ENCODE measurements at places on chromosomes 5 and 9. TPM values are rescaled to one million over a fixed set of nuclear protein-coding genes. Genes with fewer than 3 reads are reported as not detected.

LMX1B gene
- 0.31 TPM for polyA plus RNA-seq

KIF27 gene
- polyA plus RNA-seq = 15.4 TPM

SOX30 gene
- polyA plus RNA-seq = 0.14 TPM

PCDHGC5 gene
- polyA plus RNA-seq = 1.4 TPM

CCNI2 gene
- 0.42 TPM for polyA plus RNA-seq

ZNF618 gene
- polyA plus RNA-seq = 38.6 TPM

PRDM9 gene
- polyA plus RNA-seq = not detected

ADGRD2 gene
- 0.17 TPM for polyA plus RNA-seq

DNA sequence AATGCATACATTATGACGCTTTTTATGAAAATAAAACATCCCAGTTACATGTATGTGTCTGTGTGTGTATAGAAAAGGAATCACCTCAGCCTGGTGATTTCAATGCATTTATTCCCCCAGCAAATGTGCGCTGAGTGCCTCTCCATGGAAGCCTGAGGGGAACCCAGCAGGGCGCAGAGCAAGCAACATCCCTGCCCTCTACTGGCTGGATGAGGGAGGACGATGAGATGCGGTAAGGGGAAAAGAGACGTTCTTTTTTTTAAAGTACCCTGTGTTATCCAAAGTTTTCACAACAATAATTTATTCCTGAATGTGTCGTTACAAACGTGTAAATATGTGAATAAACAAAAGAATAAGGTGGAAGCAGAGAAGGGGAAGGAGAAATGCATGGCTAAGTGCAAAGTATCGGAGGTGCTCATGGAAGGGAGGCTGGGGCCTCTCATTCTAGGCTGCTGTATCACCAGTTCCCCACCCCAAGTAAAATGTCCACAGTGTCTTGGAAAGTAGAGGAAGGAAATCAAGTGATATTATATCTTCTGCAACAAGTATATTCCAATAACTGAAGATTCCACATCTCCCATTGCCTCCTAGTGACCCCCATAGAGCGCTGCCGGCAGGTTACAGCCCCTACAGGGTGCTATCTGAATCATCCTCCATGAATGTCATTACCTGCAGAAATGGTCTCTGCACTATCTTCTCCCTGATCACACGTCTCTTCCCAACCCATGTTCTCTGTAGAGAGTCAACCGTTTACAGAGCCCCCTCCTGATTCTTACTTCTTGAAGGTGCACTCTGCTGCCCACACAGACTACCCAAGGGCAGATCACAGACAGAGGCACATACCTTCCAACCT is 13.0 kb upstream of the ABLIM3 start:
- H3K4me1 ChIP-seq = no peaks in the 10 kb centered on the region
- H3K27ac ChIP-seq = no peak overlapping the region
- H3K4me3 ChIP-seq = no peak overlapping the region
- no peaks in the 10 kb centered on the region for H3K27me3 ChIP-seq

DNA sequence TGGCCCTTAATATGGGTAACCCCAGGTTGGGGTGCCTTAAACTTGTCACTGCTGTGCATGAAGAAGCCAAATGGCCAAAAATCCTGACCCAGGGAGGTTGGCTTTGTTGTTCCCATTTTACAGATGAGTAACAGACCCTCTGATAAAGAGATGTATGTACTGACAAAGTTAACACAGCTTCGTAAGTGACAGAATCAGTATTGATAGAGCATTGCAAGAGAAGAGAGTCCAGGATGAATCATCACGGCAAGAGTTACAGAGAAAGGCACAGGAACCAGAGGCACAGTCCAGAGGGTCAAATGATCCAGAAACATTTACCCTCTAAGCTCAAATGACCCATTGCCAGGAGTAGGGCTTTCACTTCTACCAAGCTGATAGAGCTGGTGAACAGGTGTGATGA is 103.8 kb upstream of the SMC2 start:
- H3K4me1 ChIP-seq = no peaks in the 10 kb centered on the region
- no peak for DNase-seq
- no peak overlapping the region for H3K4me3 ChIP-seq
- no peaks in the 10 kb centered on the region for H3K27me3 ChIP-seq

DNA sequence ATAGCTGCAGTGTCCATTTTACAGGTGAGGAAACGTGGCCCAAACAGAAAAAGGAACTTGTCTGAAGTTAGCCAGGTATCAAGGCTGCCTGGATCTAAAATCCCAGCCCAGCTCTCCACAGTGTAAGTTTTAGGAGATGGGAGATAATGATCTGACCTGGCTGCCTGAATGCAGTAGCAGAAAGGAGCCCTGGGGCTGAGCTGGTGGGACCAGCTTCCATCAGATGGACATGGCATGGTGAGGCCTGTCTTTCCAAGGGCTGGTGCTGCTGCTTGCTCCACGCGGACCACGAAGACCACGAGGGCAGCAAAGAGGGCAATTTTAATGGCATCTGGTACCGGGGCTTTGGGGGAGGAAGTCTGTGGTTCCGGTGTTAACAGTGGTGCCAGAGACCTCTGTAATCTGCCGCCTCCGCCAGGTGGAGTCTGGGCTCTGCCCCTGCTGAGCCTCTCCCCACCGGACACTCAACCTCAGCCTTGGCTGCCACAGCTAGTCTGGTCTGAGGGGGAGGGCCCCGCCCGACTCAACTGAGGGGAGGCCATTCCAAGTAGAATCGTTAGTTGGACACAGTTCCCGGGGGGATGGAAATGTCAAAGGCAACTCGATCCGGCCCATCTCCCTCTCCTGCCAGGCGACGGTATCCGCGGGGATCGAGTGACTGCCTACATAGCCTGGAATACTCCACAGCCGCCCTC is 650 bp downstream of the MYORG start:
- no peaks in the 10 kb centered on the region for H3K36me3 ChIP-seq

- no peaks in the 10 kb centered on the region for H3K4me1 ChIP-seq
- DNase-seq = no peak
- H3K4me3 ChIP-seq = no peak overlapping the region
- no peaks in the 10 kb centered on the region for H3K27me3 ChIP-seq
- no peaks in the 10 kb centered on the region for H3K36me3 ChIP-seq
Observed at GRCh38 chr5:84287951-84288350, 96.7 kb downstream of the EDIL3 start.

GRCh38 chr9:93209576-93210323 is 25.8 kb downstream of the WNK2 start:
- no peak for DNase-seq
- no peak overlapping the region for H3K27ac ChIP-seq
- H3K4me3 ChIP-seq = no peak overlapping the region
- H3K4me1 ChIP-seq = no peaks in the 10 kb centered on the region
- no peaks in the 10 kb centered on the region for H3K27me3 ChIP-seq

DNA sequence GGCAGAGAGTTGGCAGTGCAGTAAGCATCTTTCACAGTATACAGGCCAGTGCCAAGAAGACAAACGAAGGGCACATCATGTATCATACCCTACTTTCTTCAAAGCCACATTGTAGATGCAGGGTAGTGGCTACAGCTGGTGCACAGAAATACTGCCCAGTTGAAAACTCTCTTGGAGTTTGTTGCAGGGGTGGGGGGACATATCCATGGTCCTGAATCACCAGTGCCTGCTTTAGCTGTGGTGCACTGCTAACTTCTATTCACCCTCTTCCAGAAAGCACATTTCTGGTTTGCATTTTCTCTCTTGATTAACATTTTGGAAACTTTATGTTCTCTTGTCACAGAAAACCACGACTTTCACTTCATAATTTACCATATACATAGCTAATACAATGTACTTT is 196.6 kb downstream of the PAPPA start:
- no peaks in the 10 kb centered on the region for H3K36me3 ChIP-seq
- no peaks in the 10 kb centered on the region for H3K4me1 ChIP-seq
- no peak for DNase-seq

DNA sequence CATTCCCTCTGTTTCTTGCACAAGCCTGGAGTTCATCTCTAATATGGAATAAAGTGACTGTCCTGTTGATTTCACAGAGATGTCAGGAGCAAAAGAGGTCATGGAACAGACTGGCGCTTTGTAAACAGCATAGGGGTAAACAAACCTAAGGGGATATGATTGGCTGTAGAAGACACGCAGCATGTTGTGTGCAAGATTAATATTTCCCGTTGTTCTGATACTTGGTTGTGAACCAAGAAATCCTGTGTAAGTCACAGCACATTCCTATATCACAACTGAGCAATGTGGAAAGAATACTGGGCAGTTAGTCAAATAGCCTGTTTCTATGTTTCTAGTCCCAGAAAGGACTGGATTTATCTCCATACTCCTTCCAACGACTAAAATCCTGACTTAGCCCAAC is 3.2 kb downstream of the ADAMTS12 start:
- H3K27me3 ChIP-seq = no peaks in the 10 kb centered on the region
- H3K27ac ChIP-seq = peak overlapping the region; percentile 4
- no peak overlapping the region for H3K4me3 ChIP-seq
- no peaks in the 10 kb centered on the region for H3K4me1 ChIP-seq
- no peak for DNase-seq
- H3K36me3 ChIP-seq = no peaks in the 10 kb centered on the region

DNA sequence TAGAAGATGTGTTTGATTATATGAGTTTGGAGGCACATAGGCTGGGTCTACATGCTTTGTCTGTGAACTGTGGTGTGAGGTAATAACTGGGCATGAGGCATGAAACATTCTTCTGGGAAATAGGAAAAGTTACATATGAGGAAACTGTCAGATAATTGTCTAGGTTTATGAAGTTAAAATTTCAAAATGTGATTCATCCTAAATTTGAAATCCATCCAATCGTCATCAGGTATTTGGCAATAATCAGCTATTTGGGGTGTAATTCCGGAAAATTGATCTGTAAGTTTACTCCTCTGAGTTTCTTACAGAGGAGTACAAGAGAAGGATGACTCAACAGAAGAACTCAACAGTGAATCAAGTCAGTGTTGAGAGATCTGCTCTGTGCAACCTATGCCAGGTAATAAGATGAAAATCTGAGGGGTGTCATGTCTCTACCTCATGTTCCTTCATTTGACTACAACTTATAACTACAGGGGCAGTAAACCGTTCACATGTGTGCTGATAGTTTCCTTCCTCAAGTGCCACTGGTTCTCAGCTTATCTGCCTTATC is 1171.6 kb upstream of the CDH18 start:
- no peak for DNase-seq
- no peaks in the 10 kb centered on the region for H3K27me3 ChIP-seq
- H3K27ac ChIP-seq = no peak overlapping the region
- H3K4me3 ChIP-seq = no peak overlapping the region
- H3K36me3 ChIP-seq = no peaks in the 10 kb centered on the region
- H3K4me1 ChIP-seq = no peaks in the 10 kb centered on the region

- no peaks in the 10 kb centered on the region for H3K27me3 ChIP-seq
- no peaks in the 10 kb centered on the region for H3K4me1 ChIP-seq
- no peak overlapping the region for H3K4me3 ChIP-seq
- H3K36me3 ChIP-seq = no peaks in the 10 kb centered on the region
Observed at GRCh38 chr9:8486095-8486494, 686.5 kb upstream of the DMAC1 start.

GRCh38 chr5:1119312-1119831 is 7.5 kb upstream of the SLC12A7 start:
- H3K27me3 ChIP-seq = no peaks in the 10 kb centered on the region
- H3K27ac ChIP-seq = no peak overlapping the region
- H3K4me1 ChIP-seq = no peaks in the 10 kb centered on the region
- no peak for DNase-seq
- no peak overlapping the region for H3K4me3 ChIP-seq
- no peaks in the 10 kb centered on the region for H3K36me3 ChIP-seq

GRCh38 chr9:3215658-3216057 is 310.1 kb downstream of the RFX3 start:
- H3K27me3 ChIP-seq = no peaks in the 10 kb centered on the region
- no peaks in the 10 kb centered on the region for H3K4me1 ChIP-seq
- H3K27ac ChIP-seq = no peak overlapping the region
- no peak for DNase-seq
- no peak overlapping the region for H3K4me3 ChIP-seq

DNA sequence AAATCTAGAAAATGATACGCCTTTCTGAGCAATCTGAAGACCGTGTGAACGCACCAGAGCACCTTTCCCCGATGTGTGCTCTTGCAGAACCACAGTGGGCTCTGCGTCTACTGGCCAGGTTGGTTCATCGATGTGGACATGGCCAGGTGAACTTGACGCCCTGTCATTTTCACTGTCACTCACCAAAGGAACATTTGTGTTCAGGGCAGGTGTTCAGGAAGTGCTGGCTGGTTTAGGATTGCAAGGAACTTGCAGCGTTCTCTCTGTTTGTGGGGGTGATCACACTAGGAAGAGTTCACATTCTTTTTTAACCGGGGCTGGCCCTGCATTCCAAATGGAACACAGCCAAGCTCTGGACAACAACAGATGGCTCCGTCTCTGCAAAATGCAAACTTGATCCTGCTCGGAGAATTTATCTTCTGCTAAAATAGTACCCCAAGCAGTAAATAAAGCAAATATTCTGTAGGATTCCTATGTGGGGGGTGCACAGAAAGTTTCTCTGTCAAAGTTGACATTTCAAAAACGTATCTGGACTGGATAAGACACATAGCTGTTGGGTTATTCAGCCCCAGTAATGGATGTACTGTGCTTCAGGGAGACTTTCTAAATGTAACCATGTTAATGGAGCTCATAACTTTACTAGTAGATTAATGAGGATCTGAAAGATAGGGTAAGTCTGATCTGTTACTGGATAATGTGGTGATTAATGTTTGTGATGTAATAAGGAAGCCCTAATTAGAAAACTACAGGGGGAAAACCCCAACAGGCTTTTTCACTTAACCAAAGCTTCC is 45.7 kb upstream of the FANCC start:
- no peaks in the 10 kb centered on the region for H3K4me1 ChIP-seq
- no peak overlapping the region for H3K4me3 ChIP-seq
- H3K36me3 ChIP-seq = no peaks in the 10 kb centered on the region
- no peak overlapping the region for H3K27ac ChIP-seq
- DNase-seq = no peak
- peaks cover 27% of the 10 kb centered on the region for H3K27me3 ChIP-seq

- no peaks in the 10 kb centered on the region for H3K27me3 ChIP-seq
- no peak for DNase-seq
- H3K27ac ChIP-seq = no peak overlapping the region
- H3K36me3 ChIP-seq = no peaks in the 10 kb centered on the region
Observed at GRCh38 chr9:16535555-16535954, 334.9 kb downstream of the BNC2 start.

GRCh38 chr9:18390393-18390792 is 83.6 kb upstream of the ADAMTSL1 start:
- no peak for DNase-seq
- H3K27ac ChIP-seq = no peak overlapping the region
- no peak overlapping the region for H3K4me3 ChIP-seq
- H3K36me3 ChIP-seq = no peaks in the 10 kb centered on the region

DNA sequence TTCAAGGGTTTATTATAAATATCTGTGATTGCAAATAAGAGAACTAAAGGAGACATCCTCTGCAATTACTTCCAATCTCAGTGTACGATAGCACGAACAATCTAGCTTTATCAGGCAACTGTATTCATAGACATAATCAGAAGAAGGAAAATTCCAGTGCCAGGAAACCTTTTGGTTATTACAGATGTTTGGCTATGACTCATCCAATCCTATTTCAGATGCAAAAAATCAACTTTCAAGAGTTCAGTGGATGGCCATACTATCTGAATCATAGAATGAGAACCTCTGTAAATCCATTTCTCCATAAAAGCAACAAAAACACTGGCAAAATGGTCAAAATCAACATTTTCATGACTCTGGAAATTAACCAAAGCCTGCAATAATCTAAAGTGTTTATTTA is 37.9 kb downstream of the GAS1 start:
- no peaks in the 10 kb centered on the region for H3K4me1 ChIP-seq
- DNase-seq = no peak
- H3K27me3 ChIP-seq = no peaks in the 10 kb centered on the region
